Activated CD4-positive, alpha-beta T cell treated with anti-CD3 and anti-CD28 coated beads for 1 hour (primary cell): ENCODE measurements at places on chromosomes 5 and 9.
A peak's percentile ranks its signal among the peaks of the same experiment; 100 is the strongest.

GRCh38 chr5:98796197-98796972 is 22.9 kb downstream of the RGMB start:
- DNase-seq: no peak

GRCh38 chr5:55146543-55147151 is 13.3 kb upstream of the GPX8 start:
- DNase-seq: peak; percentile 68

- DNase-seq: no peak
Observed at GRCh38 chr5:88673253-88674105, 209.5 kb downstream of the MEF2C start.

- DNase-seq: no peak
Observed at GRCh38 chr5:26295541-26295940, 742.8 kb downstream of the CDH9 start.

GRCh38 chr9:129306318-129306973 is 128.4 kb upstream of the IER5L start:
- no peak for DNase-seq

- no peak for DNase-seq
Observed at GRCh38 chr9:97660340-97660739, 26.7 kb downstream of the NCBP1 start.

DNA sequence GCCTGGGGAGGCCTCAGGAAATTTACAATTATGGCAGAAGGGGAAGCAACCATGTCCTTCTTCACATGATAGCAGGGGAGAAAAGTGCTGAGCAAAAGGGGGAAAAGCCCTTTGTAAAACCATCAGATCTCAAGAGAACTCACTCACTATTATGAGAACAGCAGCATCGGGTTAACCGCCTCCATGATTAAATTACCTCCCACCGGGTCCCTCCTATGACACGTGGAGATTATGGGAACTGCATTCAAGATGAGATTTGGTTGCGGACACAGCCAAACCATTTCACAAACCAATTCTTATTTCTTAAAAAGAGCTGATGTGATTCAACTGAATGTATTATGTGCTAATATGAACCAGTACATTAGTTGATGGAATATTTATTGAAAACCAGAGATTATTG is 63.9 kb downstream of the PARP8 start:
- no peak for DNase-seq

- DNase-seq: no peak
Observed at GRCh38 chr9:9395539-9395938, 1217.3 kb downstream of the PTPRD start.

- no peak for DNase-seq
Observed at GRCh38 chr5:35538198-35538931, 79.3 kb upstream of the SPEF2 start.

DNA sequence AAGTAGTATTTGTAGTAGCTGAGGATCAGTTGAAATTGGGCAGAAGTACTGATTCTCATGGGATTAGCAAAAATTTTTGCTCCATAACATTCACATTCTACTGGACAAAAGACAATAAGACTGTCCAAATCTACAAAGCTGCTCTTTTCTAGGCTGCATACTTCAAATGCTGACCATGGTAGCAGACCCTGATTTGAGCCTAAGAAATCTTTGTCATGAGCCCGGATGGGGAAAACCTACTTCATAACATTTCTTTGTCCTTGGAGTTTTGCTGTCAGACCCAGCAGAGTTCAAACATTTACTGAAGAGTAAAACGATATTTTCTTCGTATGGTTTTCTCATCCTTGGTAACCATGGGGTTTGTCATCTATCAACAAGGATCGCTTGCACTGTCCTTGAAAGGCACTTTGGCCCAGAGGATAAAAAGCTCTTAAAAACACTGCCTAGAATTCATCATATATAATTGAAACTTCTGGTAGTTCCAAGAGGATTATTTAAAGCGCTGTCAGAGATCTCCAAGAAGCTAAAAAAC is 216.9 kb downstream of the CAVIN4 start:
- no peak for DNase-seq

GRCh38 chr5:176413255-176413565 is 3.1 kb downstream of the CLTB start:
- no peak for DNase-seq

GRCh38 chr9:129739432-129739831 is 13.4 kb downstream of the PTGES start:
- no peak for DNase-seq

DNA sequence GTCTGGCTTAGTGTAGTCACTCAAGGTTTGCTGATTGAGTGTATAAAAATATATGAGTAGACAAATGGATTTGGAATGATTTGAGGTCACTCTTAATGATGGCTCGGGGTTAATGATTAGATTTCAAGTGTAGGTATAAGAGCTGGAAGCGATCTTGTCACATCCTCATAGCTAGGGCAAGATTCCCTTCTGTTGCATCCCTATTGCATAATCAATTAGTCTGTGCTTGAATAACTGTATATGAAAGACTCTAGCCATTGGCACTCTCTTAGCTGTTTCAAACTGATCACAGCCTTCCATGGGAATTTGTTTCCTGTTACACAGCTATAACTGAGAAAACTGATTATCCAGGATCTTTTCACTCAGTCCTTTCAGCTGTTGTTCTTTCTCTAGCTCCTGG is 811.6 kb downstream of the TLE4 start:
- no peak for DNase-seq

DNA sequence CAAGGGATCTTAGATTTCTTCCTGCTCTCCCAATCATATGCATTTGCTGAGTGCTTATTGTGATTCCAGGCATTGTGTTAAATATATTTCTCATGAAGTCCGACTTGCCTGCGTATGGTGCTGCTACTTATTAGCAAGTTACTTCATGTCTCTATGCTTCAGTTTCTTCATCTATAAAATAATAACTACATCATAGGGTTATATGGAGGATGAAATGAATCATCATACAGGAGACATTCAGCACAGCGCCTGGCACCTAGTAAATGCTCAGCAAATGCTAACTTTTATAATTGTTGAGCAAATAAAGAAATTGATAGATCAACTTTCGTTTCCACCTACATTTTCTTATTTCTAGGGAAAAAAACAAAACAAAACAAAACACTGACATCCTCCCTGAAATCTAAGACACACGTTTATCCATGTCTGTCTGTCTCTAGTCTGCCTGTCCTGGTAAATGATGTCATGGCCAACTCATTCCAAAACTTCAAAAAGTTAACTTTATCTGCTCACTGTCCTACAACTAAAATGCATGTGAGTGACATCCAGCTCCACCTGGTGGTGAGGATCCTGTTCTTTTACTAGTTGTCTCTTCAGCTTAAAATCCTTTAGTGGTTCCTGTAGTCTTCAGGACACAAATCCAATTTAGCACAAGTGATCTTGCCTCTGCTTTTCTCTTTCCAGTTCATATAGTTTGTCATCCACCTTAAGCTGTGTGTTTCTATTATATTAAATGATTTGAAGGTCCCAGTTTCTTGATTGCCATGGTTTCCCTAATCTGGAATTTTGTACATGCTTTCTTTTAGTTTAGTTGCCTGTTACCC is 27.7 kb downstream of the PPP3R2 start:
- no peak for DNase-seq

DNA sequence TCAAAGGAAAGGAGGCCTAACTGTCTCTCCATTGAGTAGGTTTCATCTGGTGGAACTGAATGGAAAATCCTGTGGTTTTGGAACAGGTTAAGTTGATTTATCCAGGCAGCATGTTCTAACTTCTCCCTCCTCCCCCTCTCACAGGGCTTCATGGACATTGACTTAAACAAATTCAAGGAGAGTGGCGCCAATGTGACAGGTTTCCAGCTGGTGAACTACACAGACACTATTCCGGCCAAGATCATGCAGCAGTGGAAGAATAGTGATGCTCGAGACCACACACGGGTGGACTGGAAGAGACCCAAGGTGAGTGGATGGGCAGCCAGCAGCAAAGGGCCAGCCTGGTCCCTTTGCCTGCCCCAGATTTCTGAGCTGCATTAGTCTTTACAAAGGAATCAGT is 183.9 kb downstream of the GRIA1 start:
- DNase-seq: no peak

DNA sequence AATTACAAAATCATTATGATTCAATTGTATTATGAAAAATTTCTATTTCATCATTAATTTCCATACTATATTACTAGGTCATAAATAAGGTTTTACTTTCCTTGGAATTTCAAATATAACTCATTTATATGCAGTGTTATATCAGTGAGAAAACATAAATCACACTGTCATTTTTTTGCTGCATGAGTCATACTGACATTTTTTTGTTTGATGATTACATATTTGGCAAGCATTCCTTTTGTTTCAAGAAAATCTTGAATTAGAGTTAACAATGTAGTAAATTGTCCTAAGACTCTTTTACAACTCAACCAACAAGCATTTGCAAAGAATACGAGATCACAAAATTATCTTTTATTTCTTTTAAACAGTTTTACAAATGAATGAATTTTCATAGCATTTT is 298.4 kb upstream of the SEMA6A start:
- no peak for DNase-seq
